ENCODE measurements at places on chromosomes 1 and 21.
A peak's percentile ranks its signal among the peaks of the same experiment; 100 is the strongest.

DNA sequence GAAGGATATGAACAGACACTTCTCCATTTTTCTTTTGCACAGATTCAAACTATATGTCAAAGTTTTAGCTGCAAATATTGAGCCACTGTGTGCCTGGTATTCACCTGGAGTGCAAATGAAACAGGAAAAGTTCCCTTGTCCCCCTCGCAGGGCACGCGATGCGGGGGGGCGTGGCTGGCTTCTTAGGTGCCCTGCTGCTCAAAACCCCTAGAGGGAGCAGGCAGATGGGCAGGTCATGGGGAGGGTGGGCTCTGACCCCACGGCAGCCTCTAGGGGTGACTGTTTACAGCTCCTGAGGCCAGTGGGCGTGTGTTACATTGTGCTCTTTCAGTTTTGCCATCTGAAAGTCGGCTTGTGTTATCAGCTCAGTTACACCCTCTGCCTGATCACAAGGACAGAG, 931.2 kb upstream of the B3GALT2 start:
- DNase-seq = no peak

DNA sequence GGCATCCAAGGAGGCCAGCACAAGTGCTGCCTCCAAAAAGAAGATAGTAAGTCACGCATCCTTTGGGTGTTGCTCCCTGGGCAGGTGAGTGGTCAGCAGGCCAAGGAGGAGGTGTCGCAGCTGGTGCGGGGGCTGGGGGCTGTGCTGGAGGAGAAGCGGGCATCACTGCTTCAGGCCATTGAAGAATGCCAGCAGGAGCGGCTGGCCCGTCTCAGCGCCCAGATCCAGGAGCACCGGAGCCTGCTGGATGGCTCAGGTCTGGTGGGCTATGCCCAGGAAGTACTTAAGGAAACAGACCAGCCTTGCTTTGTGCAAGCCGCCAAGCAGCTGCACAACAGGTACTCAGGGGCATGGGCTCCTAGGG, 4.3 kb downstream of the TRIM46 start:
- peak; percentile 56 for DNase-seq

- no peak for DNase-seq
These were observed 3.9 kb upstream of the FAM78B start for GRCh38 chr1:166170726-166171125.

GRCh38 chr1:61378494-61379180, 296.3 kb downstream of the NFIA start:
- no peak for DNase-seq

- no peak for DNase-seq
These were observed 2.9 kb downstream of the SELENON start for GRCh38 chr1:25802915-25803314.

DNA sequence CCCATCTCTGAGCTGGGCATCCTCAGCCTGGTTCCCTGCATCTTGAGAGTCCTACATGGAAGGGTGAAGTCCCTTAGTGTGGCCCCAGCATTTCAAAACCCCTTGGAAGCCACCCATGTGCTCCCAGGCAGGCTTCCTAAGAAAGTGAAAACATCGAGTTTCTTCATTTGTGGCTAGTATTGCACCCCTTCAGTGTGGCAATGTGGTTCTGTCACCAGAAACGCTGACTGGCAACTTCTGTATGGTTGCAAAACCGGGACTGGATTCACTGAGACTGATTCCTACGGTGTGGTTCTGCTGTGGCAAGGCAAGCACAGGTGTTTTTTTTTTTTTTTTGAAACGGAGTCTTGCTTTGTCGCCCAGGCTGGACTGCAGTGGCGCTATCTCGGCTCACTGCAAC, 9.0 kb upstream of the IFNGR2 start:
- no peak for DNase-seq

DNA sequence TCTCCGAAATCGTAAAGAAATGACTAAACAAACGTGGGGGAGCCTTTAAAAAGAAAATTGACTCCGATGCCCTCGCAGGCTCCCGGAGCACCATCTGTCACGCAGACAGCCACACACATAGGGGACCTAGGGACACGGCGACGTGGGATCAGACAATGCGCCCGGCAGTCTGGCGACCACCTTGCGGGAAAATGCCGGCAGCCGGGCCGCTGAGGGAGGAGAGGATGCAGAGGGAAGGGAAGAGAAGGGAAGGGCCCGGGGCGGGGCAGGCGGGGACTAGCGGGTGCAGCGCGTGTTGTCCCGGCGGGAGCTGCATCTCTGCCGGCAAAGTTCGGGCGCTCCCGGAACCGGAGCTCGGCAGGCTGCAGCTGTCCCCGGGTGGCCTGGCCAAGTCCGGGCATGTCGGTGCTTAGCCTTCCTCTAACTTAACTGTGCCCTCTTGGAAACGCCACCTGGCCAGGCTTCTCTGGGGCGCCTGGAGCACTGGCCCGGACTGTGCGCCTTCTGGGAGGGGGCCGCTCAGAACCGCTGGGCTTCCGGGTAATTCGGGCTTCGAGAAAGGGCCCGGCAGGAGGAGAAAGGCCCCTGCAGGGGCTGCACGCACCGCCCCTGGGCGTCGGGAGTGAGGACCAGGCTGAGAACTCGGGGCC, 1.8 kb downstream of the NHLH2 start:
- DNase-seq = no peak

DNA sequence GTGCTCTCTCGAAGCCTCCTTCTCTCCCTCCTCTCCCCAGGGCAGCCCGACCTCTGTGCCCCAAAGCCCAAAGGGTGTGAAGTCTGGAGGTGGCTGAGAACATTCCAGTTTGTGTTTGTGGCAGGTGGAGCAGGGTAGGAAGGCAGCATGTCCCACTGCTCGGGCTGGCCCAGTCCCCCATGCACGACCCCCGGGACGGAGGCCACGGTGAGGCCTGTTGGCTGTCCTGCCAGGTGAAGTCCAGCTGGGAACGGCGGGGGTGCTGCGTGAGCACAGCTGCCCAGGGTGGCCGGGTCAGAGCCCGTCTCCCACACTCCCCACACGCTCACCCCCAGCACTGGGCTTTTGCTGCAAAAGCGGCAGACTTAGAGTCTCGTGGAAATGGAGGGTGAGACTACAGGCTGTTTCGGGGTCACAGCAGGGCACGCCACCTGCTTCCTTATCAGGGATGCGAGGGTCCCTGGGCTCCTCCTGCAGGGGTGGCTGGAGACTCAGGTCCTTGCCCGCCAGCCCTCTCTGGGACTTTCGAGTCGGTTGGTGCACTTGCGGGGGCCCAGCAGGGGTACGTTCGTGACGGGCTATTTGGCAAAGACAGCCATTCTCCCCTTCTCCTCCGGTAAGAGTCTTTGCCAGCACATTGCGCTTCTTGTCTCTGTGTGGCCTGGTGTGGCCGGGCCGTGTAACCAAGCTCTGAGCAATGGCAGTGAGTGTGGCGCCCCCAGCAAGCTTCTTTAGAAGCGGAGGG, 40.3 kb downstream of the MORN1 start:
- no peak for DNase-seq

- DNase-seq = no peak
These were observed 138.8 kb downstream of the NTMT2 start for GRCh38 chr1:170284512-170284911.

- DNase-seq = no peak
These were observed 92.3 kb downstream of the MRPL37 start for GRCh38 chr1:54292002-54292911.

DNA sequence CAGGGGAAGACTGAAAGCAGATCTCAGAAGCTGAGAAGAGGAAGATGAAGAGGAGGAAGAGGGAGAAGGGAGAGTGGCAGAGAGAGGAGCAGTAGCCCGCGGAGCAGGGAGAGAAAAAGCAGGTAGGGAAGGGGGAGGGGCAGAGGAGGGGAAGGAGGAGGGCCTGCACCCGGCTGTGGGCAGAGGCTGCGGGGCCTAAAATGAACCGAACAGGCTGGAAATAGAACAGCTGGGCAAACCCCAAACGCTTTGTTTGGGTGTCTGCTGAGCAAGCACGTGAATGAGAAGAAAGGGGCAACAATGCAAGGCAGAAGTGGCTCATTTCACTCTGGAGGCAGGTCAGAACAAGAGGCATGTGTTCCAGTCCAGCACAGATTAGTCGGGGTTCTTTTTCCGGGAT, 33.5 kb downstream of the KCNC4 start:
- DNase-seq = peak; percentile 31

GRCh38 chr21:17658931-17659330, 46.2 kb upstream of the BTG3 start:
- no peak for DNase-seq

DNA sequence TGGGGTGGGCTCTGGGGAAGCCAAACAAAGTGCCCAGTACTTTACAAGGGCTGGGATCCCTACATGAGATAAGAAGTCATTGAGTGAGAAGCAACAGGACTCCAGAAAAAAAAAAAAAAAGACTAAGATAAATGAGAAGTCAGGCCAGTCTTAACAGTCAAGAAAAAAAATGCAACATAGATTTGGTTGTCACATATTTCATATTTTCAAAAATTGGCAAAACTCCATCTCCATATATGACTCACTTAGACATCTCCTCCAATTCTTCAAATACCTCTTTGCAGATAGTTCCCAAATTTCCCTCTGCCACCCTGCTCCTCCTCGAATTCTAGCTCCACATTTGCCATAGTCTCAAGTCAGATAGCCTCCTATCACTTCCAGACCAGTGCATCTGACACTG, 20.9 kb upstream of the SIPA1L2 start:
- no peak for DNase-seq
